Mucosa of gallbladder (tissue), 1 donor: ENCODE measurements at places on chromosomes 5 and 9. TPM values are rescaled to one million over a fixed set of nuclear protein-coding genes. Genes with fewer than 3 reads are reported as not detected.
A peak's percentile ranks its signal among the peaks of the same experiment; 100 is the strongest.

- no peak for DNase-seq
These were observed 31.0 kb upstream of the NR3C1 start for GRCh38 chr5:143434261-143435209.

GRCh38 chr9:1173211-1173610, 123.1 kb downstream of the DMRT2 start:
- peak; percentile 50 for DNase-seq

DNA sequence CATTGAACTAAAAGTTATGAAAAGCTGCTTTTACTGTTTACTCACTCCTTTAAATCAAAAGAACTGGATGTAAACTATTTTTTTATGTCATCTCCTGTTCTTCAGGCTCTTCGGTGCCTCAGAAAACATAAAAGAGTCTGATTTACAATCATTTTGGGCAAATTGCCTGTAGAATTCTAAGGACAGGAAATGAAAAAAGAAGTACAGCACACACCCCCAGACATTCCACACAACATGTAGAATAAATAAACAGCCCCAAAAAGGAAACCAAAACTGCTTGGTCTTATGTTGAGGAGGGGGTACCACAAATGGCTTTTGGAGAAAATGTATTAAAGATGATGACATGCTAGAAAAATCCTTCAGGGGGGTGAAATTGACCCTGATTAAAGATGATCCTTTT, 57.2 kb downstream of the ITGA1 start:
- no peak for DNase-seq

GRCh38 chr5:147369742-147370374, 135.0 kb downstream of the STK32A start:
- DNase-seq = no peak

DNA sequence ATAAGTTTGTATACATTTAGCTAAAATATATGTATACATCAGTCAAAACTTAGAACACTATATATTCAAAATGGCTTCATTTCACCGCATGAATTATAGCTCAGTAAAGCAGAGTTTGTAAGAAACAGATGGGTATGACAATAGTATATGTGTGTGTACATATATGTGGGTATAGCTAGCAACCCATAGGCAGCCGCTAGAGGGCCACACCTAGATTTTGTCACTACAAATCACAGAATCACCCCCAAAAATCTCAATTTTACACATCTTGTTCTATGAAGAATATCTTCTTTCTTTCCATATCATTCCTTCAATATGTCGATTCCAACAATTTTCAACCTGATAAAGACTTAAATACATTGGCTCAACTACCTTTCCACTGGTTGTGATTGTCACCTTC, 357.8 kb upstream of the CCNG1 start:
- DNase-seq = no peak

The ORM2 gene
- 2.8 TPM for total RNA-seq
